Esophagus squamous epithelium (tissue), 5 donors: ENCODE measurements at places on chromosomes 7 and 10.

- no peak for DNase-seq
Observed at GRCh38 chr7:16317406-16317805, 103.9 kb downstream of the CRPPA start.

GRCh38 chr7:38796626-38797501 lies 112.1 kb downstream of the VPS41 start:
- DNase-seq: no peak

DNA sequence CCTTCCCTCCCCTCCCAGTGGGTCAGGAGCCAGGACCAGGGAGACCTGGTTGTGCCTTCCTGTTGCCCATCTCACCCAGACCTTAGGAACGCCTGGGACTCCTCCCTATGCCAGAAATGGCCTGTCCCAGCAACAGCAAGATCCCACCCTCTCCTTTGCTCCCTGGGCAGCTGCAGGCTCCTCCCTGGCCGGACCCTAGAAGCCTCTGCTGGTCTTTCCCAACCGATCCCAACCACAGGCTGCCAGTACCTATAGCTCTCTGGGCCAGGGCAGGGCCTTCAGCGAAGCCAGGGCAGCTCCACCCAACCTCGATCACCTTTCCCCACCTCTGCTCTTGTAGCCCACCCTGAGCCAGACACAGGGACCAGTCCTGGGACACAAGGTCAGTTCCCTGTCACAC lies 21.9 kb downstream of the LDB3 start:
- DNase-seq: no peak

GRCh38 chr7:80665526-80665925 lies 27.1 kb downstream of the CD36 start:
- DNase-seq: no peak

GRCh38 chr10:75722609-75723008 lies 291.2 kb downstream of the LRMDA start:
- DNase-seq: no peak
